Inflammatory macrophage treated with lipopolysaccharide for 4 hours (primary cell): ENCODE measurements at places on chromosomes 11 and 22.

GRCh38 chr11:86459002-86459385 is 84.3 kb downstream of the CCDC81 start:
- no peak for DNase-seq

- peak; percentile 60 for DNase-seq
These were observed 19.6 kb upstream of the TXNRD2 start for GRCh38 chr22:19961201-19961580.

DNA sequence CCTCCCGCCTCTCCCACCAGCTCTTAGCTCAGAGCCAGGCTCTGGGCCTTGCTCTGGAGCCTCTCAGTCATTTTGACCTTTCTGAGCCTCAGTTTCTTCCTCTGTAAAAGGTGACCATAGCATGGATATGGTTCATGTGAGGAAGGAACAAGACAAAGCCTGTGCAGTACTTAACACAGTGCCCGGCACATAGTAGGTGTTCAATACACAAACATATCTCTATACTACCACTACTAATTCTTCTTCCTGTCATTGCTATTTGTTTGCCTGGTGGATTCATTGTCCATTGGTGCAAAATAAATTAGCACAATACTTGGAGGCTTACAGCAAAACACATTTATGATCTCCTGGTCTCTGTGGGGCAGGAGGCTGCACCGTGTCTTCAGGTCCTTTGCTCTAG is 21.6 kb upstream of the MPPED1 start:
- DNase-seq, result no peak

GRCh38 chr11:110446061-110446460 is 16.3 kb downstream of the FDX1 start:
- DNase-seq, result no peak
